ENCODE measurements at places on chromosomes 16 and 17. TPM values are rescaled to one million over a fixed set of nuclear protein-coding genes. Genes with fewer than 3 reads are reported as not detected.

Gene PLLP
- 0.55 TPM for polyA plus RNA-seq

Gene MT1H
- polyA plus RNA-seq = 1.2 TPM

Gene CPHXL2
- polyA plus RNA-seq = not detected

Gene ZFP3
- 13.2 TPM for polyA plus RNA-seq

Gene CX3CL1
- 4.5 TPM for polyA plus RNA-seq

Gene VWA3A
- polyA plus RNA-seq = 0.59 TPM

Gene NPTX1
- 0.20 TPM for polyA plus RNA-seq

Gene PRAC1
- polyA plus RNA-seq = not detected

Gene FAAP100
- polyA plus RNA-seq = 12.9 TPM

Gene BAHCC1
- 11.6 TPM for polyA plus RNA-seq

Gene STH
- not detected for polyA plus RNA-seq

DNA sequence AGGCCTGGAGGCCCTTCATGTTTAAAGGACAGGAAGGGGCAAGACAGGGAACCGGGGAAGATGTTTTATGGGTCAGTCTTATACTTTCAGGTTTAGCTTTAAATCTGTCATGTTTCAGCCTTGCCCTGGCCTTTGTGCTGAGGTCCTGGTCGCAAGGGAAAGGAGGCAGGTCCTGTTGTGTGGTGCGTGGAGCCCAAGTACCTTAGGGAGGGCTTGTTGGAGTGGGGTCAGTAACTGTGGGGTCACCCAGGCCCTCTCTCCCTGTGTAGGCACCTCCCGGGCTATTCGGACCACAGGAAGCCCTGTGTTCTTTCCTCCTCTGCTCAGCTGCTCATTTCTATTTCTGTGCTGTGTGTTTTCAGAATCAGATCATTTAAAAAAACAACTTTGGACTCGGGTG, 42.7 kb downstream of the MPRIP start:
- no peak for DNase-seq

- DNase-seq = no peak
Measured at GRCh38 chr17:79046197-79046915, 22.4 kb downstream of the C1QTNF1 start.

- no peak for DNase-seq
Measured at GRCh38 chr17:76688165-76688622, 22.6 kb downstream of the MXRA7 start.

DNA sequence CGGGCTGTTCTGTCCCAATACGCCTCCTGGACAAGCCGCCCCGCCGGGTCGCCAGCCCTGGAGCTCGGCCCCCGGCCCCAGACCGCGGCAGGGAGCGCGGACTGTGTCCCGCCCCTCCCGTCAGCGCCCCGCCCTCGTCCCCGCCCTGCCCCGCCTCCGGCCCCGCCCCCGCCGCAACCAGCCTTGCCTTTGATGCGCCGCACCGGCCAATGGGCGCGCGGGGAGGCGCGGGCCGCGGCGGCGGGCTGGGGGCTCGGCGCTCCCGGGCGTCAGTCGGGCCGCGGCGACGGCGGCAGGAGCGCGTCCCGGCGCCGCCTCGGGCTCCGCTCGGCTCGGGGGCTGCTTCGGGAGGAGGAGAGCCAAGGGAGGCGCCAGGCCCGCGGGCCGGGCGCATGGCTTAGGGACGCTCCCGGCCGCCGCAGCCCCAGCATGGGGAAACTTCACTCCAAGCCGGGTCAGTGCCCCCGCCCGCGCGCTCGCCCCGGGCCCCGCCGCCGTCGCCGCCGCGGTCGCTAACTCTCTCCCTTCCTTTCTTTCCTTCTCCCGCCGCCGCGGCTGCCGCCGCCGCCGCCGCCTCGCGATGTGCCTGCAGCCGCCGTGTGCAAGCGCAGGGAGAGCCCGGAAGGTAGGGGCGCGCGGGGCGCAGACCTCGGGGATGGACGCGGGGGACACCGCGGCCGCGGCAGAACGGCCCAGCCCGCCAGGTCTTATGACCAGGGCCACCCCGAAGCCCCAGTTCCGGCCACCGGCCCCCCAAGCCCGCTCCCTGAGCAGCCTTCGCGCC, at the start of gene NKD1:
TSS of gene NKD1 (plus strand) at position 272 of the 784 bp plus-strand sequence. CDS start at position 430, 158 bp downstream.
- peak; percentile 69 for DNase-seq

DNA sequence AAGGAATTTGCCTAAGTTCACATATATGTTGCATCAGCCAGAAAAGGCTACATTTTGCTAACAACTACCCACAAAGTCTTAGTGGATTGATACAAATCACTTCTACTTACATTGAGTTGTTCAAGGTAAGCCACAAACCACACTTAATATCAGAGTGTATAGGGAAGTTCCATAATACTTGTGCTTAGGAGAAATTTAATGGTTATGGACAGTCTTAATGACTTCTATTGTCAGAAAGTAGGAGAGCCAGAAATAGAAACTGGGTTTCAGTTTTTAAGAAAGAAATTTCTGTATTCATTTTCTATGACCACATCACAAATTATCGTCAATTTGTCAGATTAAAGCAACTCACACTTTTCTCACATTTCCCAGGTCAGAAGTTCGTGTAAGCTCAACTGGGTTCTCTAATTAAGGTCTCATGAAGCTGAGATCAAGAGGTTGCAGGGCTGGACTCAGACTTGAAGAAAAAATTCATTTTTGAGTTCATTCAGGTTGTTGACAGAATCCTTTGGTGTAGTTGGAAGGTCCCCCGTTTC, 695.7 kb downstream of the CDH11 start:
- DNase-seq = no peak

GRCh38 chr16:57893559-57894389, 77.2 kb downstream of the CNGB1 start:
- DNase-seq = peak; percentile 28

DNA sequence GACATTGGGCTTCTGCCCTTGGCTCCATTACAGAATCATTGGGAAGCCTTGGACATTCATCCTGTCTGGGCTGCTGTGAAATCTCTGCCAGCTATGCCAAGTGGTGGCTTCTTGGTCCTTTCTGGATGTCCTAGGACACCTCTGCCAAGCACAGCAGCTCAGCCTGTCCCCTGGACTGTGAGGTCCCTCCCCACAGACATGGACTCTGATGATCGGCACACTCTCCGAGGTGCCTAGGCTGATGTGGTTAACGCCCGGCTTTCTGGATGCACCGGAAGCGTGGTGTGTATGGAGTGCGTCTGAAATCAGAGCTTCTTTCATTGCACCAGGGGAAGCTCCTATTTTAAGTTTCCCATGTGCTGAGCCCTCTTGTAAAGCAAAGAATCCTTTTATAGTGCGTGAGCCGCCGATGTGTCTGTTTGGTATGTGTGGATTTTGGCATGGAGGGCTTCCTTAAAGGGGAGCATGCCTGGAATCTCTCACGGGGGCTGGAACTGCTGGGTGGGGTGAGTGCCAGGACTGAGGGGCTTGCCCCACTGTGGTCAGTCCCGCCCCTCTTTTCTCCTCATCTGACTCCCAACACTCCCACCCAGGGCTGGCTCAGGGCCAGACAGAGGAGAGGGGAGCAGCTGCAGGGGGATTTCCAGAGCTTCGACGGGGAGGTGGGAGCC, 7.0 kb upstream of the ARHGAP23 start:
- peak; percentile 53 for DNase-seq

DNA sequence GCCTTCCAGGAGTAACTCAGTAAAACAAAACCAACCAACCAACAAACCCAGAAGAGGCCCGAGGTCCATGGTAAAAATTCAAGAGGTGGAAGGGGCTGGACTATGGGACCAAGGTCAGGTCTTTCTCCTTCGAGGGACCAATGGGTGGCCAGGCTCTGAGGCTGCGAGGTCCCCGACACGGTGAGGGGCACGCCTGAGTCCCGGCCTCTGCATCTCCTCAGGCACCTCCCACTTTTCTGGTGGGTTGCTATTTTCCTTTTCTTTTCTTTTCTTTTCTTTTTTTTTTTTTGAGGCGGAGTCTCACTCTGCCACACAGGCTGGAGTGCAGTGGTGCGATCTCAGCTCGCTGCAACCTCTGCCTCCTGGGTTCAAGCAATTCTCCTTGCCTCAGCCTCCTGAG, 18.0 kb downstream of the CD7 start:
- DNase-seq = no peak

DNA sequence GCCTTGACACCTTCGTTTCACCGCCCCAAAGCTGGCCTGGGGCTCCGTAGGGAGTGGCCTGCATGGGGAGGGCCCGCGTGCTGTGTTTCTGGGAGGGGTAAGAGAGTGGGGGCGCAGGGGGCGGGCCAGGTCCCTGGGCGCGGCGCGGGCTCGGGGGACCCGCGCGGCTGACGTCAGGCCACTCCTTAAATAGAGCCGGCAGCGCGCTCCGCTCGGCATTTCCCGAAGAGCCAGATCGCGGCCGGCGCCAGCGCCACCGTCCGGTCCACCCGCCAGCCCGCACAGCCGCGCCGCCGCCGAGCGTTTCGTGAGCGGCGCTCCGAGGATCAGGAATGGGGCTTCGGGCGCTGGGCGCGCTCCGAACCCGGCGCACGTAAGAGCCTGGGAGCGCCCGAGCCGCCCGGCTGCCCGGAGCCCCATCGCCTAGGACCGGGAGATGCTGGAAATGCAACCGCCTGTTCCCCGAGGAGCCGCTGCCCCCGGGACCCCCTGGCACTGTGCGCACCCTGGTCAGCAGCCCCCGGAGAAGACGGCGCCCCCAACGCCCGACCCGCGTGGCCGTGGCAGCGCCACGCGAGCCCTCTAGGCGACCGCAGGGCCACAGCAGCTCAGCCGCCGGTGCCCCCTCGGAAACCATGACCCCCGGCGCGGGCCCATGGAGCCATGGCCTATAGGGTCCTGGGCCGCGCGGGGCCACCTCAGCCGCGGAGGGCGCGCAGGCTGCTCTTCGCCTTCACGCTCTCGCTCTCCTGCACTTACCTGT, at the start of gene HS3ST2:
TSS of gene HS3ST2 (plus strand) at position 215 of the 763 bp plus-strand sequence. CDS start at position 664, 449 bp downstream.
- no peak for DNase-seq

GRCh38 chr16:89536886-89537548, 23.5 kb upstream of the RPL13 start:
- no peak for DNase-seq

- no peak for DNase-seq
Measured at GRCh38 chr17:39922006-39922405, 3.6 kb upstream of the GSDMB start.

GRCh38 chr16:89993971-89994370, 25.3 kb downstream of the DBNDD1 start:
- DNase-seq = no peak

DNA sequence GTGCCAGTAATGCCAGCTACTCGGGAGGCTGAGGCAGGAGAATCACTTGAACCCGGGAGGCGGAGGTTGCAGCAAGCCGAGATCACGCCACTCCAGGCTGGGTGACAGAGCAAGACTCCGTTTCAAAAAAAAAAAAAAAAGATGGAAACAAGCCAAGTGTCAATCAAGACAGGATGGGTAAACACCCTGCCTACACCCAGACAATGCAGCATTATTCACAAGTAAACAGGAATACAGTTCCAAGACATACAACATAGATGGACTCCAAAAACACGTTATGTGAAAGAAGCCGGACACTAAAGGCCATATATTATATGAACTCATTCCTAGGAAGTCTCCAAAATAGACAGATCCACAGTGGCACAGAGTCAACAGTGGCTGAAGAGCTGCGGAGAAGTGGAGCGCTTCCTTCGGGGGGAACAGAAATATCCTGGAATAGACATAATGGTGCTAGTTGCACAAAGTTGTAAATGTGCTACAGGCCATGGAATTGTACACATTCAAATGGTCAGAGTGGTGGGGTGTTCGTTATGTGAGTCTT, 33.9 kb downstream of the ANKRD11 start:
- DNase-seq = no peak

DNA sequence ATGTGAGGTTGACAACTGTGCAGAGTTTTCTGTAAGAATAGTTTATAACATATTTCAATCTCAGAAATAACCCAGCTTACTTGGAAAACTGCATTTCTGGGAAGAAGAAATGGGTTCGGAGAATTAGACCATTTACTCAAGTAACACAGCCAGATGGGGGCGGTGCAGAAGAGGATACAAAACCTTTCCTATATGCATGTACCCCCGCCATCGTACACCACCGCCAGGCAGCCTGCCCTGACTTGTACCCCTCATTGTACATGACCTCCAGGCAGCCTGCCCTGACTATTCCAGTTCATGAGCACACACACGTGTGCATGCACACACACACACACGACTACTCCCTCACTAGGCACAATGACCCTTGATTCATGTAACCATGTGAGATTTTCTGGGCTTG, 154.0 kb downstream of the C16orf78 start:
- no peak for DNase-seq

GRCh38 chr16:67026570-67026969, 2.4 kb upstream of the CBFB start:
- no peak for DNase-seq

DNA sequence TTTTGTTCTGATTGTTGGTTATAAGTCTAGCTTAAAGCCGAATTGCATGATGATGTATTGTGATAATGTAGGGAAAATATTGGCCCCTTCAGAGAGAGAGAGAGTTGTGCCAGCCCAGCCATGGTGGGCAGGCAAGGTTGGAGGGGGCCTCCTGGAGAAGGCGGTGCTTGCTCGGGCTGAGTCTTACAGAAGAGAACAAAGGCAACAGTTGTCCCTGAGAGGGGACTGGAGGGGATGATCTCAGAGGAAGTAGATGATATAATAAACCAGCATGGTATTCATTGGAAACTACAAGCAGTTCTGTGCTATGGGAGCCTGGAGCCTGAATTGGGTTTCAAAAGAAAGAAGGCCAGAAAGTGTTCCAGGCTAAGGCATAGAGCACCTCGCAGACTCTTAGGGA, 173.8 kb downstream of the RPTOR start:
- DNase-seq = no peak

GRCh38 chr16:88593489-88593888, 23.3 kb downstream of the ZC3H18 start:
- no peak for DNase-seq

GRCh38 chr16:88815901-88816589, 4.3 kb upstream of the APRT start:
- DNase-seq = no peak

DNA sequence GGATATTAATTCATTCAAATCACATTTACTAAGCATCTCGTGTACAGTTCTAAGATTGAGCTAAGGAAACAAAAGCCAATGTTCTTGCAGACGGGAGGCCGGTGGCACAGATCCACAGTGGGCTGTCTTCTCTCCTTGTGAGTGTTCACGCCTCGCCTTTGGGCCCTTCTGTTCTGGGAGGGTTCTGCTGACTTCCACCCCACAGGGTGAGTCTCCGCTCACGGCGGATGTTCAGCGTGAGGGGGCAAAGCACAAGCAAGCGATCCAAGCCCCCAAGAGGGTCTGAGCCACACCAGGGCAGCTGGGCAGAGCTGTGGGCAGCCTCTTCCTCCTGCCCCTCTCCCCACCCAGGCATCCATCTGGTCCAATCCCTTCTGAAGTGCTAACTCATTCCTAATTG, 84.3 kb upstream of the DOC2B start:
- DNase-seq = no peak

DNA sequence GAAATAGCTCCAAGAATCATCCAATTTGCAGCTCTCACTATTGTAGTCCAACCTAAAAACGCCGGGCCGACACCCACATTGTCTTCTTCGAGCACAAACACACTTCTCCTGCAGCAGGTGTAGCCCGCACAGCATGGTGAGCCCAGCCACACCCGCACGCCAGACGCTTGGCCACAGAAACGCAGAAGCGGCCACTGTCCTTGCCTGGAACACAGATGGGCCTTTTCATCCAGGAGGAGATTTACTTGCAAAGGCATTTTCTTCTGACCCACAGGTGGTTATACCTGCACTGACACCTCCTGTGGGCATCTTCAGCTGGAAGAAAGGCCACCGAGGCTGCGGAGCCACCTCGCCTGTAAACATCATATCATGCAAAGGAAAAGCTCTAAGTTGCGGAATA, 98.4 kb downstream of the ADCY9 start:
- DNase-seq = no peak
